Activated CD4-positive, alpha-beta T cell treated with anti-CD3 and anti-CD28 coated beads, Interleukin-2, amount 10 ng/mL, durations not matched to agents 7 days and 5 days (primary cell): ENCODE measurements at places on chromosomes 6 and 20. TPM values are rescaled to one million over a fixed set of nuclear protein-coding genes. Genes with fewer than 3 reads are reported as not detected.

DNA sequence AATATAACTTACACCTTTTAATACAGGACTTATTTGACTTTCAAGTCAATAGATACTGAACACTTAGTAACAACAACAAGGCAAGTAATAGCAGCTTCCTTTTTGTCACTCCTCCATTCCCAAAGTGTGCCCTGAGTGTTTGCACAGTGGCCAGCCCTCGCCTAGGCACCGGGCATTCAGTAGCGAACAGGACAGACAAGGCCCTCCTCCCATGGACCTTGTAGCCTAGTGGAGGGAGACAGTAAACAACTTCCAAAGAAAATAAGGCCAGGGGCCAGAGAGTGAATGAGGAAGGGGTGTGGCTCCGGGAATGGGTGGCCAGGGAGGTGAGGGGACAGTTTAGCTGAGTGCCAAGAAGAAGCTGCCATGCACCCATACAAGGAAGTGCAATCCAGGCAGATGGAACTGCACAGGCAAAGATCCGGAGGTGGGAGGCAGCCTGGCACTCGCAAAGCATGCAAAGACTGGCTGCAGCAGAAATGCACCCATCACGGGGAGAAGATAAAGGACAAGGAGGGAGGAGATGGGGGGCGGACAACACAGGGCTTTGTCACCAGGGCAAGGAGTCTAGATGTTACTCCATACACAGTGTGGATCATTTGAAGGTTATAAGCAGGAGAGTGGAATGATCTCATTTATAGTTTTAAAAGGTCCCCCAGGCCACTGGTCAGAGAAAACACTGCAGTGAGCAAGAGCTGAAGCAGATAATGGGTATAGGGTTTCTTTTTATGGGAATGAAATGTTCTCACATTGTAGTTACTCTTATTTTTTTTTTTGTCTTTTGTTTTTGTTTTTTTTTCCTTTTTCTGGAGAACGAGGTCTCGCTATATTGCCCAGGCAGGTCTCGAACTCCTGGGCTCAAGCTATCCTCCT, 32.2 kb downstream of the ATP9A start:
- DNase-seq = no peak

DNA sequence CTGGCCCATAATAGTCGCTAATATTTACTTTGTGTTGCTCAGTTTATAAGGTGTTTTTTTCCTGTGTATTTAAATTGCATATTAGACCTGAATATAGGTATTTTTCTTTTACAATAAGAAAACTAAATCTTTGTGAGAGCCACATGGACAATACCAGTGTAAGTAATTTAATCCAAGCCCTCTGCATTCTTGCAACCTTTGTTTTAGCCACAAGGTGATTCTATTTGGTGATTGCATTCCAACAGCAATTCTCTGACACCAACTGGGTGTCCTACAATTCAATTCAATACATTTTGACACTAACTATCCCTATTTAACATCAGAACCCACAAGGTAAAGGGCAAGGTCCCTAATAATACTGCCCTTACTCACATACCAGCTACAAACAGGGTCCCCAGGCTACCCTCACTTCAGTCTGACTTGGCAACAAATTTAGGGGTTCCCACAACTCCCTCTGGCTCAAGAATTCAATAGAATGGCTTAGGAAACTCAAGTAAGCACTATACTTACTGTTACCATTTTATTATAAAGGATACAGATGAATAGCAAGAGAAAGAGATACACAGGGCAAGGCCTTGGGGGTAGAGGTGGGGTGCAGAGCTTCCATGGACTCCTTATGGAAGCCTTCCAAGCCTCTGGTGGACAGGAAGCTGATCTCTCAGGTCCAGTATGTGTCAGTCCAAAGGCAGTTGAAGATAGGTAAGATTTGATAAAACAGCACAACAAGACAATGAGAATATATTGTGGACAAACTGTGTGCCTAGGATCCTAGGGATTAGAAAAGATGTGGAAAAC, 169.3 kb downstream of the CD83 start:
- no peak for DNase-seq

DNA sequence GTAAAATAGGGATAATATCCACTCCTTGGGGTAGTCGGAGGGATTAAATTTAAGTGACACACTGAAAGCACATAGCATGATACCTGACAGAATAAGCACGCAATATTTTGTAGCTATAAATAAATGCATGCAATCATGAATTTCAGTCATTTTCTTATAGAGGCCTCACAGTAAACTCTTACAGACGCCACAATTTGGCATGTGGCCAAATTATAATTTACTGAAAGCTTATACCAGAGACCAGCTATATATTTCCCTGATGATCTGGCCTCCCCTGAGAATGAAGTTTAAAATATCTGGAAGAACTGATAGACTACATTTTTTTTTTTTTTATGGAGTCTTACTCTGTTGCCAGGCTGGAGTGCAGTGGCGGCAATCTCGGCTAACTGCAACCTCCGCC, 40.9 kb downstream of the QRSL1 start:
- DNase-seq = no peak

HSPA12B gene
- total RNA-seq = not detected

GRCh38 chr6:111468329-111469012, 14.5 kb downstream of the REV3L start:
- DNase-seq = no peak

TMEM74B gene
- 0.10 TPM for total RNA-seq

C6orf58 gene
- total RNA-seq = not detected

DNA sequence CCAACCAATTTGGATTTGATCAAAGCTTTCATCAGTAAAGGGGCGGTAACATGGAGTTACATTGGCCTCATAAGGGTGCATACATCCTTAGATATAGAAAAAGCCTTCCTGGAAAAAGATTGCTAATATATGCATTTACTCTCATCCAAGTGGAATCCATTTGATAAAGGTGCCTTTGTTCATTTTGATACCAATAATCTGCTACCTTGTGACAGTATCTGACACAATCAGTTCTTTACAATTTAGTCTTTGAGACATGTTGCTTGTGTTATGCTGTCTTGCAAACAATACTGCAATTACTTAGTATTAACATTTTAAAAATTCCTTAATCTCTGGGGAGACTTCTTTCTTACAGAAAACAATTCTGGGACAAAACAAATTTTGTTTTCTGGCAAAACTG, 654.4 kb upstream of the SLC35B3 start:
- no peak for DNase-seq

OXT gene
- not detected for total RNA-seq

GRCh38 chr20:46347841-46348803, 39.8 kb upstream of the CDH22 start:
- DNase-seq = no peak
